G401 (cell line): ENCODE measurements at places on chromosomes 7 and 10. TPM values are rescaled to one million over a fixed set of nuclear protein-coding genes. Genes with fewer than 3 reads are reported as not detected.

DNA sequence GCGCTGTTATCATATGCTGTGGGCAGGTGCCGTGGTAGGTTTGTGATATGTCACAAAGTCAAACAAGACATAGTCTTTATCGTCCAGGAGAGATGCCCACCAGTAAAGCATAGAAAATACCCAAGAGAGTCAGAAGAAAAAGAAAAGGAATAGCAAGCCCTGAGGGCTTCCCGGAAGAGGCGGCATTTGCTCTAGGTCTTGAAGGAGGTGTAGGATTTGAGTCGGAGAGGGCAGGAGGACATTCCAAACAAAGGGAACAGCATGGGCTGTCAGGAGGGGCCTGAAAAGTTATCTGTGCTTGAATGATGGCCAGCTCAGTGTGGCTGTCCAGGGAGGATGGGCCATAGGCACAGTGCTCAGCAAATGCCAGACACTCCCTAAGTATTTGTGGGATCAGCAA lies 42.2 kb downstream of the COL13A1 start:
- no peak for DNase-seq

DNA sequence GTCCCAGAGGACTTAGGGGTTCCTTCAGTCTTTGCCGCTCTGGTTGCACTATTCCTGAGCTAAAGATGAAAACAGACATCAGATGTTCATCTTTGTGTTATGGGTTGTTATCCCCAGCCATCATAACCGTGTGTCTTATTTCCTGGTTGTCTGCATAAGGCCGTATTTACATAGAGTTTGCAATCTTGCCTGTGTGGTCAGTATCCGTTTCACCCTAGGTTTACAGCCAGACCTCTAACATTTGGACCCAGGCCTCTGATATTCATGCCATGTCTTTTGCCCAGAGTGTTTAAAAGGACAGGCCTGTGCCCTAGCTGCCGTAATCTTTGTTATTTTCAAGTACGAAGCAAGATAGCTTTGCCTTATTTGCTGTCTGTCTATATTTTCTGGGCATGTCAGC lies 26.6 kb downstream of the LRRC4 start:
- DNase-seq = no peak

- no peak for DNase-seq
These were observed 124.9 kb downstream of the CYP26A1 start for GRCh38 chr10:93198401-93199131.

DNA sequence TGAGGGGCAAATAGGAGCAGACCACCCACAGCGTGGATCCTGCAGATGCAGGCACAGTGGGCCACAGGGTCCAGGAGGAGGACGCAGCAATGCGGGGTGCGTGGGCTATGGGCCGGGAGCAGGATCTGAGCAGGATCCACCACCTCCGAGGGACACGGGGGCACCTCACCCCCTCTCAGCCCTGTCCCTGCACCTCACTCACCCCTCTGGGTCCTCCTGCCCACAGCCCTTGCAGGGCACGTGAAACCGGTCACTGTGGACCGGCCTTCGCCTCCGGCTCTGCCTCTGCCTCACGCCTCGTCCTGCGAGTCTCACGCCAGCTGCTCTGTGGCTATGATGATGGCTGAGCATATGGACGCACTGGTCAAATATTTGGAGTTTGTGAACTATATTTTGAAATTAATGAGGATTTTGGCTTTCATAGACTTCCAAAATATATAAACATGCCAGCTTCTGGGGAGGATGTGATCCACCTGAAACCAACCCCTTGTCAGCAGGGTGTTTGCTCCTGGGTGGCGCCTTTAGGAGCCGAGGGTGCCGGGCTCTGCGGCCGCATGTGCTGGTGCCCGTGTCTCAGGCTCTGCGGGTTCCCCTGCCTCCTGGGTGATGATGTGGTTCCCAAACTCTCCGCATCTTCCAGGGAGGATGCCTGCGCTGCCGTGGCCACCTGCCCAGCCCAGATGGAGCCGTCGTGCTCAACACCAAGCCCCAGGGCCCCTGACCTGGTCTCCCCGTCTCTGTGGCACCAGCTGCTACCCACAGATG lies 11.3 kb upstream of the ADGRA1 start:
- DNase-seq = no peak

DNA sequence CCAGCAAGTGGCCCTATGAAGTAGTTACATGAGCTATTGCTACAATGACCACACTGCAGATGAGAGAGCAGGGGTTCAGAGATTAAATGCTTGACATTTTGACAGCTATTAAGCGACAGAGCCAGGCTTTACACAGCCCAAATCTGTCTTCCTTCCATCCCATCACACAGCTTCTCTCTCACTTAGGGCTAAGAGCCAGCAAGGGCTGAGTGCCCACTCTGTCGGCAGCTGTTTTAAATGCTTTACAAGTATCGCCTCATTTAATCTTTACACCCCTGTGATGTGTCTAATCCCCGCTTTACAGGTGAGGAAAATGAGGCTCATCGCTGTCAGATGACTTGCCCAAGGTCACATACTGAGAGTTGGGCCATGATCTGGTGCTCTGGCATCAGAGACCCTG lies 15.2 kb upstream of the OPALIN start:
- no peak for DNase-seq

DNA sequence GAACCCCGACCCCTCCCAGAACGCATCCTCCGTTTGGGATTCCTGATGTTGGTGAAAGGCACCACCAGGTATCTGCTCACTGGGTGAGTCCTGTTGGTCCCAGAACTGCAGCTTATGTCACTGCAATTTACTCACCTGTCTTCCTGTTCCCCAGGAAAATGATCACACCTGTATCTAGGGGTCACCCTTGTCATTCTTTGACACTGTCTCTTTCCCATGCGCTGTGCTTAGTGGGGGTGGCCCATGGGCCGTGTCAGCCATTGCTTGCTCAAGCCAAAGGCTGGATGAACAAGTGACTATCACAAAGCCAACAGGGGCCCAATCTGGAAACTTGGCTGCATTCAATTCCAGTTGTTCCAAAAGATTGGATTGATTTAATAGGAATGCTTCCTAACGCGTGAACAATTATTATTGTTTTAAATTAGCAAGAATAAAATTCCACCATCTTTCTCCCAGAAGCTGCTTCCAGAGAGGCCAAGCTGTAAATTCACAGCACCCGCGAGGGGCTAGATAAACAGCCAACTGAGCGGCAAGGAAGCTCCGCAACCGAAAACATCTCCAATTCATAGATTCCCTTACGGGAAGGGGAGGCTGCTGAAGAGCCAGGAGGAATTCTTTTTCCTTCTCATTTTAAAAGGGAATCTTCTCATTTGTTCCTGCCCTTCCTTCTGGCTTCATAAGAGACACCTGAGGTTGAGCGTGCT lies 134.8 kb upstream of the ZMIZ1 start:
- DNase-seq = no peak

- no peak for DNase-seq
These were observed 28.2 kb downstream of the TIMM23 start for GRCh38 chr10:46000538-46000937.

CHRM2 gene
- under 0.01 and 0.06 TPM in 2 replicates for total RNA-seq
